ENCODE measurements at places on chromosomes 4 and X.

DNA sequence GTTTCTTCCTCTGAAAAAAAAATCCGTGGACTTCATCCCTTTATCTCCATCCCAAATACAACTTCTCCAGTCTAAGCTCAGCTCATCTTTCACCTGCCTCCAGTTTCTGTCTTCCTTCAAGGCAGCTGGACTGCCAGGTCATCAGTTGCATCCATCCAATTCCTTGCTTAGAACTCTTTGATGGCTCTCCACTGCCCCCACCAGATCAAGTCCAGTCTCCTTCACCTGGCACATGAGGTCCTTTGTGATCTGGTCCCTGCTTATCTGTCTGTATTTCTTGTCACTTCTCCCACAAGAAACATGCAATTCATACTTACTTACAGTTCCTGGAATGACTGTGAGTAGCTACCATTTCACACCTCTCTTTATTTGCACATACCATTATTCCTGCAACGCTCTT, 33.8 kb downstream of the OTUD6A start:
- peak; percentile 16 for DNase-seq

DNA sequence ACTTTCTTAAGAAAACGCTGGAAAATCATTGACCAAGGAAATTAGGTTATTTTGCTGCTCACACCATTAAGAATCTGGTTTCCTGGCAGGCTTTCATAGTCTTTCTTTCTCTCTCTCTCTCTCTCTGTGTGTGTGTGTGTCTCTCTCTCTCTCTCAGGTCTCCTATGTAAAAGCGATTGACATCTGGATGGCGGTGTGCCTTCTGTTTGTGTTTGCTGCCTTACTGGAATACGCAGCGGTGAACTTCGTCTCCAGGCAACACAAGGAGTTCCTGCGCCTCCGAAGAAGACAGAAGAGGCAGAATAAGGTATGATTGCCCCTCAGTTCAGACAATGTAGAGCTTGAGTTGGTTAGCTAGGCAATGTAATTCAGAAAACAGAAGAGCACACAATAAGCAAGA, 161.2 kb downstream of the GLRA2 start:
- no peak for DNase-seq

DNA sequence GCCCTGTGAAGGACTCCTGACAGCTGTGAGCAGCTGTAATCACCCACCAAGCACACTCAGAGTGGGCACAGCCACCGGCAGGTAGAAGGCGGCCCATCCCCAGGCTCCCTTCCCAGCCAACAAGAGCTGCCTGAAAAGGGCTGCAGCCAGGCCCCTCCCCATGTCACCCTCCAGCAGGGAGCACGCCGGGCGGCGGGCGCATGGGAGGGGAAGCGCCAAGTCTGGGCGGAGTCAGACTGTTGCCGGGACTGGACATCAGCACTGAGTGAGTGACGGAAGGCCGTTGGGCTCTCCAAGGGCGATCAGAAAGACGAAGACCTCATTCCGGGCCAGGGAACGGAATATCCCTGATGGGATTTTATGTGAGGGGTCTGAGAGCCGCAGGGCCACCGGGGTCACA, 82.1 kb downstream of the PPP2R2C start:
- DNase-seq: no peak

DNA sequence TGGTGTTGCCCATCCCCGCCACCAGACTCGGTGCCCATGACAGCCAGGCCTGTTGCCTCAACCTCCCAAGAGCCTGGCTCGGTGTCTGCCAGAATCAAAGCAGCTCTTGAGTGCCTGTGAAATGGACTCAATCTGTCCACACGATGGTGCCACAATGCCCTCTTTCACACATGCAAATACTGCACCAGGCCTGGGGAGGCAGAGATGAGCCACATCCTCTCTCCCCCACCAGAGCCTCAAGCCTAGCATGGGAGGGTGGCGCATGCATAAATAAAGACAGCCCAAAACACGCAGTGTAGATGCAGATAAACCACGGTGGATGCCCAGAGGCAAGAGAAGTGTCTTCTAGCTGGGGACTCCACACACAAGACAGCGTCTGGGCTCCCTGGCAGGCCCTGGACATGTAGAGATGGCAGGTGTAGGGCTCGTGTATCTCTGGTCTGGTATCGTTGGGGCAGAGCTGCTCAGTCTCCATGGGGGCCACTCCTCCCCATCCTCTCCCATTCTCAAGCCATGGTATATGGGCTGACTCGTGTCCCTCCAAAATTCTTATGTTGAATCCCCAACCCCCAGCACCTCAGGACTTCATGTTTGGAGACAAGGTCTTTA, 65.6 kb downstream of the JAKMIP1 start:
- no peak for DNase-seq

DNA sequence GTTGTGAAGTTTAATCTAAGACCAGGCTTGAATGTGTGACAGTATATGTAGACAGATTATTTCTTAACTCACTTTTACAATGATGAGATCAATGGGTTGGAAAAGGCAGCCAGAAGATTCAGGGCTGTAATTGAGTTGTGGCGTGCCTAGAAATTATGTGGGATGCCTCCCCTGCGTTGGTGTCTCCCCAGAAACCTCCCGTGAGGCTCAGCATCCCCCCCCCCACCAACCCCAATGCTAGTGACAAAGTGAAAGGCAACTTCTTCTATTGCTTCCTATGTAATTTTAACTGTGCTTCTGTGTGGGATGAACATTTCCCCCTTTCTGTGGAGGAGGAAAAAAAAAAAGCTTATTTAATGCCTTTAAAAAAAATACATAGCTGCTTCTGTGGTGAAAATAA, 297.9 kb downstream of the ARHGAP10 start:
- no peak for DNase-seq

GRCh38 chr4:145956288-145956890, 17.8 kb upstream of the ZNF827 start:
- peak; percentile 37 for DNase-seq

GRCh38 chrX:25519258-25519657, 503.5 kb upstream of the ARX start:
- peak; percentile 21 for DNase-seq

GRCh38 chrX:40420899-40421729, 159.7 kb upstream of the ATP6AP2 start:
- DNase-seq: peak; percentile 2

GRCh38 chr4:73055241-73055897, 14.1 kb downstream of the COX18 start:
- DNase-seq: no peak

DNA sequence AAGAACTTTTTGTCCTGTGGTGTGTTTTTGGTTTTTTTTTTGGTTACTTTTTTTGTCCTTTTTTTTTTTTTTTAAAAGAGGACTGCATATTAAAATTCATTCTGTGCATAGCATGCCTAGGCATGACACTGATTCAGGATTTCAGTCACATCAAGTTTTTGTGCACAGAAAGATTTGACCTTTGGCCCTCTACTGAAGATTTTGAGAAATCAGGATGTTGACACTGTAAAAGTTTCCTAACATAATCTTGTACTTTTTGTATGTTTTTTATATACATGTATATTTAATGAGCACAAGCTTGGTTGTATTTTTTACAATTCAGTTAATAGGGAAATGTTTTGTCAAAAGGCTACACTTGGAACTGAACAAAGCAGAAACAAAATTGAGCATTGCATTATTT, 100.0 kb upstream of the DDX3X start:
- DNase-seq: no peak

DNA sequence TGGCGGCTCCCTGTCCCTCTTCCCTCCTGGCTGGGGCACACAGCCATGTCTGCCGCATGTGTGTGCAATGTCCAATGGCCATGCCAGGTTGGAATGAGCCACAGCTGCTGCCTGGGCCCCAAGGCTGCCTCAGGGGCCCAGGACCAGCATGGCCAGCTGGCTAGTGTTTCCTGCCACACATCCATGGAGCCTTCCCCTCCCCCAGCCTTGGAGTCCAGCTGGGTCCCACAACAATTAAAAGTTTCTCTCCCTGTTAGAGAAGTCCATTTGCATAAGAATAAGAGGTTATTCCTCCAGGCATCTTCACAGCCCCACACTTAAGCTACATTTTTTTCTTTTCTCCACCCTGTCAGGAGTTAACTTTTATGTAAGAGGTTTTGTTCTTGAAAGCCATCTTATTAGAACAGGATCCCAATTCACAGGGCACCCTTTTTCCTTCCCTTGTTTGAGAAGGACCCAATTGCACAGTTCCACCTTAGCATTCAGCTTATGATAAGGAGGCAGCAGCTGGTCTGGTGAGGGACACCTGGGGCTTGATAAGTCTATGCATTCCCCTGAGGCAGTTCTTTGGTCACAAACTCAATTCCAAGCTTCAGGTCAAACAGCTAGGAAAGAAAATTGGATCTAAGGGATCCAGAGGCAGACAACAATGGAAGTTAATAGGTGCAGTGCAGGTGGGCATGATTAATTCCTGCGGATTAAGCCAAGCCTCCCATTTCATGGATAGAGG, 963.3 kb upstream of the GRIA3 start:
- DNase-seq: no peak

- no peak for DNase-seq
These were observed 9.1 kb downstream of the KLB start for GRCh38 chr4:39415678-39416283.

GRCh38 chrX:130834830-130835229, 68.2 kb downstream of the ENOX2 start:
- DNase-seq: no peak
